ENCODE measurements at places on chromosomes 16 and 17.

DNA sequence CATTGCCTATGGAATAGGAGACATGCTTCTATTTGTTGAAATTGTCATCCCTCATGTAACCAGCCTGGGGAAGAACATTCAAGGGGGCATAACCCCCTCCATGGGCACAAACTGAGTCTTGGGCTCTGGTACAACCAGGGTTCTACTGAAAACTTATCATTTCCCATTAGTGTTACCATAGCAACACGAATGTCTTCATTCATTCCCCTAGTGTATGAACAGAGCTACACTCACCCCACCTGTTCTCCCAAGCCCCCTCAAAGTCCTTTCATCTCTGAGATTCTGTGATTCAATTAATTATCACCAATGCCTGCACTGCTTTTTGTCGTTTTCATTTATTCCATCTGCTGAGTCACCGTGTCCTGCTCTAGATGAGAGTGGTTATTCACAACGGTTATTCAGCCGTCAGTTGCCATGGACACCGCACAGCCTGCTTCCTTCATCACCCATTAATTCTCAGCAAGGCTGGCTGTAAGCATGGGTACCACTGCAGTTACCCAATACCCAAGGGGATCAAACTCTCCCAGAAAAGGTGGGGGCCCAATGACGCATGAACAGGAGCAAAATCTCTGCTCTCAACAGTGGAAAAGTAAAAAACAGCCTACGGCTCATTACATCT lies 1.6 kb upstream of the GAST start:
- no peak for DNase-seq

DNA sequence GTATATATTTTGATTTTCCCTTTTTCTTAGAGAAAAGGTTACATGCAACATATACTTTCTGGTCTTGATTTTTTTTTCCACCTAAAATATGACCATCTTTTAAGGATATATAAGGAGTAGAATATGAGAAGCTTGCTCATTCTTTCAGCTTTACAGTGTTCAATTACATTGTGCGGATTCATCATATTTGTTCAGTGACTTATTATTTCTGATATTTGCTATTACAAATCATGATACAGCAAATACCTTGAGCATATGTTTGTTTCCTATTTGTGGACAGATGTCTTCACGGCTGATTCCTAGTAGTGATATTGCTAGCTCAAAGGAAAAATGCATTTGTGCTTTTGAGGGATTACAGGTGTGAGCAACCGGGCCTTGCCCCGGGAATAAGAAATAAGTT lies 18.1 kb downstream of the KATNIP start:
- DNase-seq = no peak

DNA sequence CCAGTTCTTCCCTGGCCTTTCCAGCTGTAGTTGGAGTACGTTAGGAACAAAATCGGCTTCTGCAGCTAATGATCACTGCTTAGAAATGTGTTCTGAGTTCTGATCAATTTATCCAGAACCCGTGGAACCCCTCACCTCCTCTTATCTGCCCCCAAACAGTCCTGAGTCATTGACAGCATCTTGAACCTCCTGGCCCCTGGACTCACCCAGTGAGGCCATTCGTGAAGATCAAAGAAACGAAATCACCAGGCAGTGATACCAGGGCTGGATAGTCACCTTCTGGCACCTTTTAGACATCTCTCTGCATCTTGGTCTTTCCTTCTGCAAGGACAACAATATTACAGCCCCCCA lies 17.0 kb upstream of the EXOC7 start:
- no peak for DNase-seq

DNA sequence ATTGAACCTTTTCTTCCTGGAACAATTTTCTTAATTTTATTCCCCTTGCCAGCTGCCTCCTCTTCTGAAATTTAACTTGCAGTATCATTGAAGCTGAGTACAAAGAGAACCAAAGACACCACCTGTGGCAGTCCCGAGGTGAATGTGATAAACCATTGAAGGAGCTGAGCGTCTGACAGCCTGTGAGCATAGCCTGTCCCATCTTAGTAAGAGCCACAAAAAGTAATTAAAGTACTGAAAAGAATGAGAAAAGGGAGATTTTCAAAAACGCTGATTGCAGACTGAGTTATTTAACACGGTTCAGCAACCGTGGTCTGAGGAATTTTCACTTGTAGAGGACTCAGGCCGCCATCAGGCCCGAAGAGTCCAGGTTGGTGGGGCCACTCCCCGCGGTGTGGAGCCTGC lies 27.2 kb upstream of the ST6GALNAC1 start:
- DNase-seq = no peak

- no peak for DNase-seq
Observed at GRCh38 chr16:11632455-11632939, 35.8 kb upstream of the SNN start.

GRCh38 chr17:40130352-40131042 lies 8.7 kb downstream of the MSL1 start:
- DNase-seq = no peak

DNA sequence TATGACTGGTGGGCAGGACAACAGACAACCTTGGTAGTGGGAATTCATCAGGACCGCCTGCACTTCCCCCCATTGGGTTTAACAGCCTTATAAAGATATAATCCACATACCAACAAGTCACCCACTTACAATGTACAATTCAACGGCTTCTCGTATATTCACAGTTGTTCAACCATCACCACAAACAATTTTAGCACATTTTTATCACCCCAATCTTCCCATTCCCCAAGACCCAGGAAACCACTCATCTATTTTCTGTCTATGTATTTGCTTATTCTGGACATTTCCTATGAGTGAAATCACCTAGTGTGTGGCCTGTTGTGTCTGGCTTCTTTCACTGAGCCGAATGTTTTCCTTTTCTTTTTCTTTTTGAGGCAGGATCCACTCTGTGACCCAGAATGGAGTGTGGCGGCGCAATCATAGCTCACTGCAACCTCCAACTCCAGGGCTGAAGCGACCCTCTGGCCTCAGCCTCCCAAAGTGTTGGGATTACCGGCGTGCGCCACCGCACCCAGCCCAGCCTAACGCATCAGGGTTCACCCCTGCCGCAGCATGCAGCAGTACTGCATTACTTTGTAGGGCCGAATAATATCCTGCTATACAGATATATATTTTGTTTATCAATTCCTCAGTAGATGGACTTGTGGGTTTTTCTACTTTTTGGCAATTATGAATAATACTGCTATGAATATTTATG lies 10.9 kb downstream of the ANKS3 start:
- no peak for DNase-seq

DNA sequence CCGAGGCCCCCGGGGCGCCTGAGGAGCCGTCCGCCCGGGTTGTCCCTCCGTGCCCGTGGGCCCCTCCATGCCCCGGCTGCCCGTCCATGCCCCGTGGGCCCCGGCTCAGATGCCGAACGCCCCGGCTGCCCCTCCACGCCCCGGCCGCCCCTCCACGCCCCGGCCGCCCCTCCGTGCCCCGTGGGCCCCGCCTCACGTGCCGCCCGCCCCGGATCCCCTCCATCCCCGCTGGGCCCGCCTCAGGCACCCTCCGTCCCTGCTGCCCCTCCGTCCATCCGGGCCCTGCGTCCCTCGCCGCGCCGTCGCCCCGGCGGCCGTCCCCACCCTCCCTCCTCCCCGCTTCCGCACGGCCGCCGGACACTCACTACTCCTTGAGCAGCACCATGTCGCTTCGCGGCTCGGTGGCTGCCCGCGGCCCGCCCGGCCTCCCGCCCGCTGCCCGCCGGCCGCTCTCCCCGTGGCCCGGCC lies 382 bp downstream of the PITPNA start:
- no peak for DNase-seq

- DNase-seq = no peak
Observed at GRCh38 chr17:60627124-60627523, 27.1 kb downstream of the PPM1D start.

GRCh38 chr16:13143551-13143950 lies 242.2 kb downstream of the SHISA9 start:
- no peak for DNase-seq

- DNase-seq = no peak
Observed at GRCh38 chr16:63323055-63323454, 1286.8 kb upstream of the CDH8 start.

- no peak for DNase-seq
Observed at GRCh38 chr16:72211110-72211509, 39.2 kb upstream of the PMFBP1 start.

DNA sequence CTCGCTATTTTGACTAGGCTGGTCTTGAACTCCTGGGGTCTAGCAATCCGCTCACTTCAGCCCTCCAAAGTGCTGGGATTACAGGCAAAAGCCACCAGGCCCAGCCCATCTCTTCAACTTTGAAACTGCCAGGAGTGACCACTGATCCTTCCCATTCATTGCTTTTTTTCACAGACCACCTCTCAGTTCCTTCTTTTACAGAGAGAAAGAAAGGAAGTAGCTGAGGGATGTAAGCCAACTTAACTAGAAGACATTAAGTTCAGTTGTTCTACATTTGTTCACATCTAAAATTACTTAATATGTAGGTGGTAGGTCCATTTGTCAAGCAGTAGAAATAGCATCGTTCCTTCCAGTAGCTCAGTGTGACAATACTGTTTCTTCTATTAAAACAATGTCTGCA lies 219.8 kb downstream of the STX8 start:
- no peak for DNase-seq

DNA sequence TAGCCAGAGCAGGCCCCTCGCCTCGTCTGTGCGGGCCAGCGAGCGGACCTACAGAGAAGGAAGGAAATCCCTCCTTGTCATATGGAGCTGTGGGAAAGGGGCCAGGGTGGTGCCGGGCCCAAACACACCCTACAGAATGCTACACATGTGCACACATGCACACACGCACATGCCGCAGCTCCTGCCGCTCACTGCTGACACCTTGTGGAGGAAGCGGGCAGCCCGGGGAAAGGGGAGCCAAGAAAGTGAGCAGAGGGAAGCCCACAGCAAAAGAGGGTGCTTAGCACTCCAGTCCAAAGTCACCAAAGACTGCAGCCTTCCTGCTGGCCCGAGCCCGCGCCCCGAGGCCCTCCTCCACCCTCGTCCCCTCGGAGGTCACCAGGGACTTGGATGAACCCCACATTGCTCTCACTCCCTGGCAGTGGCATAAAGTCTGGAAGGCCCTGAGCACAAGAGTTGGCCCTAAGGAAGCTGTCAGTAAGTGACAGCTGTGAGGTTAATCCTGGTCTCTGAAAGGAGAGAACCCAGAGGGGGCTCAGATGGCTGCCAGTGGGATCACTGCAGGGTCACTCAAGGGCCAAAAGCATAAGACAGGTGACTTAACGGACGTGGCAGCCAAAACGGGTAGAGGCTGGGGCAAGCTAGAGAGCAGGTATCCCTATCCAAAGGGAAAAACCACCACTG lies 68.2 kb downstream of the MYO18A start:
- DNase-seq = no peak

DNA sequence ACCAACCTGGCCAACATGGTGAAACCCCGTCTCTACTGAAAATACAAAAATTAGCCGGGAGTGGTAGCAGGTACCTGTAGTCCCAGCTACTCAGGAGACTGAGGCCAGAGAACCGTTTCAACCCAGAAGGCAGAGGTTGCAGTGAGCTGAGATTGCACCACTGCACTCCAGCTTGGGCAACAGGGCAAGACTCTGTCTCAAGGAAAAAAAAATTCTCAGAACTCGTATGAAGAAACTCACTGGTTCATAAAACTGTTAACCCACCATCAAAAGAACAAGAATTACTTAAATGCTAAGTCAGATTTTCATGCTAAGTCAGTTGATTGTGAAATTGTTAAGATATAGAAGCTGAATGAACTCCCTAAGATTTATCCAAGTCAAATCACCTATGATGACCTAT lies 31.3 kb downstream of the SLC39A11 start:
- no peak for DNase-seq

DNA sequence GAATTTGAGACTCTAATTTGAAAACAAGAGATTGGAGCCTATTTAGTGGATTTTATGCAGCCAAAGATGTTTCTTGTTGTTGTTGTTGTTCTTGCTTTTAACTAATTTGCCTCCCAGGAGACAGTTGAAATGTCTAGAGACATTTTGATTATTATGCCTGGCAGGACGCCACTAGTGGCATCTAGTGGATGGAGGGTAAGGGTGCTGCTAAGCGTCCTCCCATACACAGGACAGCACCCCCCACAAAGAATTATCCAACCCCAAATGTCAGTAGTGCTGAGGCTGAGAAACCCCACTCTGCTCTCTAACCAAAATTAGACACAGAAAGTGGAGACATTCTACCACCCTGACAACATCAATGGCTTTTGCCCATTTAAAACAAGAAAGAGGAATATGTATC lies 15.4 kb upstream of the HSBP1 start:
- DNase-seq = no peak

DNA sequence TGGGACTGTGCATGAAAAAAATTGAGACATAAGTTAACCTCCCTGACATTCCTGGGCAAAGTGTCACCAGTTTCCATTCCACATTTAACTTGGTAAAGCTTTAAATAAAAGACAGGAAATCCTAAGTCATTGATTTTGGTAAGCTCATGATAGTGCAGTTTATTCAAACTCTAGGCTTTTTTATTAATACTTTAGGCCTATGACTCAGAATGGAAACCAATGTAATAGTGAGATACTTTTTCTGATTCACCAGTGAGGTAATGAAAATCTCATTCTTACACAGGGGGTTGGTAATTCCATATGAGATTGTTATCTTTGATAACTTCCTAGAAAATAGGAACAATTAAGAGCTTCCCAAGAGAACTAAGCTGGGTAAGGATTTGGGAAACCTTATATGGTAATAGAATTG lies 91.1 kb downstream of the NLK start:
- DNase-seq = no peak

DNA sequence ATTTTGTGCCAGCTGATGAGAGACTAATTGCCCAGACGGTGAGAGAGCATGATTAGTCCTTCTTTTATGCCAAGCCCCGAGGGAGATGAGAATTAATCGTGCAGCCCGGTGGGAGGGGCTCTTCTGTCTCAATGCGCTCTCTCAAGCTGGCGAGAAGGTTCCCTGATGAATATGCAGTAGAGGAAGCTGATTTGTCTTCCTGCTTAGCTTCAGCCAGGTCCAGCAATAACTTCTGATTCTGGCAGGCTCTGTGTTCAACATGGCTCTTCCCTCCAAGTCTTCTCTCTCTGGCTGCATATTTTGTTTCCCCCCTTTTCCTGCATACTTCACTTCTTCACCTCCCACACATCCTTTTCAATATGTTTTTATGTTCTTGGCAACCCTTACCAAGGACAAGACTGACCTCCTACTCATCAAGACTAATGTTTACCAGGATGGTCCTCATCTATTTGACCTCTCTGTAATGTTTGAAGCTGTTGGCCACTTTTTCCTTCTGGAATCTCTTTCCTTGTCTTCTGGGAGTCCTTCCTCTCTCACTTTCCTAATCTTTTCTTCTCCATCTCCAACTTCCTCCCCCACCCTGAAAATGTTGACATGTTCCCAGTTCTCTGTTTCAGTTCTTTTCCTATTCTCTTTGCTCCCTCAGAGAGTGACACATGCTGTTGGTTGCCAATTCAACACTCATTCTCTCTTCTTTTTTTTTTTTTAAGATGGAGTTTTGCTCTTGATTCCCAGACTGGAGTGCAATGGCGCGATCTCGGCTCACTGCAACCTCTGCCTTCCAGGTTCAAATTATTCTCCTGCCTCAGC lies 33.1 kb downstream of the ARL4D start:
- no peak for DNase-seq

GRCh38 chr17:19261426-19261825 lies 24.3 kb downstream of the EPN2 start:
- no peak for DNase-seq

Data from cortex of kidney (tissue), 1 donor.